Retinal pigment epithelial cell (primary cell): ENCODE measurements at places on chromosomes 6 and 20.

- no peak for DNase-seq
Measured at GRCh38 chr6:26415036-26415614, 13.1 kb downstream of the BTN3A1 start.

DNA sequence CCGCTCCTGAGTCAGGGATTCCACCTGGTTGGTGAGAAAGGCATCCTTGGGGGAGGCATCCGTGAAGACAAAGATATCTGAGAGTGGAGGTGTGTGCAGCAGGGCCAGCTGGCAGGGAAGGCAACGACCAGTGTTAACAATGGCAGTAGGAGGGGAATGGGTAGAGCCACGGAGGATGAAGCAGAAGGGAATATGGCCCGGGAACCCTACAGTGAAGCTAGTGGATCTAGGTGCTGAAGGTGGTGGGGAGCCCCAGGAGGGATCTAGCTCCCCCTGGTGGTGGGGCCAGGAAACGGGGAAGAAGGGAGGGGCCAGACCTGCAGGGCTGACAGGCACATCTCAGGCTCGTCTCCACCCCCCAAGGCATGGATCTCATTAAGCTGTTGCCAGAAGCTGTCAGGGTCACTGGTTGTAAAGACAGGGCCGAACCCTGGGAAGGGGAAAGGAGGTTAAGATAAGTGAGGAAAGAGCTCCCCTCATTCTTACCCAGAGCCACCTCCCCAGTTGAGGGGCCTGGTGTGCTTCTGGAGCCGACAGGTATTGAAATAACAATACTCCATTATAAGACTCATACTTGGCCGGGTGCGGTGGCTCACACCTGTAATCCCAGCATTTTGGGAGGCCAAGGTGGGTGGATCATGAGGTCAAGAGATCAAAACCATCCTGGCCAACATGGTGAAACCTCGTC is 7.3 kb downstream of the VWA7 start:
- no peak for DNase-seq

DNA sequence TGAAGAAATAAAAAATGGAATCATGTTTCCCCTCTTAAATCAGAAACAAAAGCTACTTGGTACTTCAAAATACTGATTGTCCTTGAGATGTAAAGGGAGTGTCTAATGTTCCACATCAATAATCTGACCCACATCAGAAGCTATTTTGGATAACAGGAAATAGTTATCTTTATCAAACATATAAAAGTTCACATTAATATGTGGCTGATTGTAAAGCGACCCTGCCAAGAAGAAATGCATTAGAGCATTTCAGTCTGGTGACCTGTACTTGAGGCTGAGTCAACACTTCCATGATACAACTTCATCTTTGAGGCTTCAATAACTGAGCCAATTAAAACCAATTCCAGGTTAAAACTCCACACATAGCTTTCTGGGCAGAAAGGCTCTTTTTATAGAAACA is 31.8 kb downstream of the SYNE1 start:
- DNase-seq = no peak

GRCh38 chr20:48813930-48814546 is 13.8 kb downstream of the PREX1 start:
- no peak for DNase-seq

GRCh38 chr6:125910527-125910926 is 46.0 kb upstream of the HINT3 start:
- DNase-seq = no peak

GRCh38 chr6:137240168-137240567 is 21.0 kb upstream of the IFNGR1 start:
- no peak for DNase-seq

DNA sequence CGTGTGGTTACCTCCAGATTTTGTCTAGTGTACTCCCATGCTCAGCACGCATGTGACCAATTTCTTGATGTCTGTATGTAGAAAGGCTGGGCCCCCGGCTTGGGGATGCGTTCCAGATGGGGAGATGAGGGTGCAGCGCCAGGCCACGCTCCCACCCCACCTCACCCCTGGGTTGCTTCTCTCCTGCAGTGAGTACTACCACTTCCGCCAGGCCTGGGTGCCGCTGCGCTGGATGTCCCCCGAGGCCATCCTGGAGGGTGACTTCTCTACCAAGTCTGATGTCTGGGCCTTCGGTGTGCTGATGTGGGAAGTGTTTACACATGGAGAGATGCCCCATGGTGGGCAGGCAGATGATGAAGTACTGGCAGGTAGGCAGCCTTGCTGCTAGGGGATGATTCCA is 11.5 kb upstream of the SRF start:
- DNase-seq = no peak

DNA sequence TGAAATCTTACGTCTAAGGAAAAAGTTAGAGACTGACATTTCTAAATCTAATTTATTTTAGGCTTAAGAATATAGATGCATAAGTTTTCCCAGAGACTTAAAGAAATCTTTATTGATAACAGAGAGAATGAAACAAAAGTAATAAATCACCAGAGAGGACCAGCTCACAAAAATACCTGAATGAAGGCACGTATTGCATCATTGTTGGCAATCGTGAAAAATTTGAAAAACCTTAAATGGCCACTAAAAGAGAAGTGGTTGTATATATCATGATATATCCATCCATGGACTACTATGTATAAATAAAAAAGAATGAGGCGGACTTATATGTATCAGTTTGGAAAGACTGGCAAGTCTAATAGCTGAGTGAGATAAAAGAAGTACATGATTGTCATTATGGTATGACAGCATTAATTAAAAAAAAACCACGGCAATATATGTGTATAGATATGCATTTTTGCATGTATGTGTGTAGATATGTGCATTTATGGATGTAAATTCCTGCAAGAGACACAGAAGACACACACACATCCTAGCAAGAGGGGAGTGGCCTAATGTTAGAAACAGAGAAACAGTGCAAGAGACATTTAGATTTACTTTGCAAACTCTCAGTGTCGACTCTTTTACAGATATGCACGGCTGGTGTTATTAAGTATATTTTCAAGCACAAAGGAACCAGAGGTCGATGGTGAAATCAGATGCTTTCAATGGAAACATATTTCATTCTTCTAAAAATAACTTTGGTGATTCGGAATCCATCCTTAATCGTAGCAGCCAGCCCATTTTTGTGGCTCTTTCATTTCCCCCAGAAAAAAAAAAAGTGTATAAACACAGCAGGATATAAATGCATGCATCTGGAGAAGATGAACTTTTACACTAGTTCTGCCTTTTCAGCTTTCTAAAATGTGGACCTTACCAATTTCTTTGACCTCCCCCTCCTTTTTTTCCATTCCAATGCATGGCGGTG is 156.1 kb upstream of the SALL4 start:
- no peak for DNase-seq

GRCh38 chr20:25989196-25989595 is 292.5 kb upstream of the ZNF337 start:
- DNase-seq = no peak

- no peak for DNase-seq
Measured at GRCh38 chr20:1001116-1001515, 995 bp downstream of the RSPO4 start.

DNA sequence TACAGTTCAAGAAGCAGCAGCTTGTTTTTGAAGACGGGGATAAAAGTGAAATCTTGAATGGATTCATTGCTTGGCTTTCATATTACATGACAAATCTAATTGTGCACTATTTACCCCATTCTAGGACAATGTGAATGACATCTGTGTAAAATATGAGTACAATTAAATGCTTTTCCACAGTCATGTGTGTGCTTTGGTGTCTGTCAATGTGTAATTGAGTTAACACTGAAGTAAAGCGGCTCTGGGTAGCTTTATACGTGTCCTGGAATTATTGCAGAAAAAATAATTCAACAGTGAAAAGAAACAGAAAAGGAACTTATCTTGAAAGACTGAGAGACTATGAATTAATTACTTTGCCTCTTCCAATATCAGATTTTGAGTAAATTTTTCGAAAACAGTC is 233.5 kb upstream of the HS3ST5 start:
- DNase-seq = no peak

- no peak for DNase-seq
Measured at GRCh38 chr6:12147557-12148316, 135.6 kb downstream of the HIVEP1 start.

GRCh38 chr6:143872201-143872600 is 7.9 kb downstream of the ZC2HC1B start:
- no peak for DNase-seq

- DNase-seq = no peak
Measured at GRCh38 chr20:884983-885952, 30.9 kb downstream of the ANGPT4 start.

DNA sequence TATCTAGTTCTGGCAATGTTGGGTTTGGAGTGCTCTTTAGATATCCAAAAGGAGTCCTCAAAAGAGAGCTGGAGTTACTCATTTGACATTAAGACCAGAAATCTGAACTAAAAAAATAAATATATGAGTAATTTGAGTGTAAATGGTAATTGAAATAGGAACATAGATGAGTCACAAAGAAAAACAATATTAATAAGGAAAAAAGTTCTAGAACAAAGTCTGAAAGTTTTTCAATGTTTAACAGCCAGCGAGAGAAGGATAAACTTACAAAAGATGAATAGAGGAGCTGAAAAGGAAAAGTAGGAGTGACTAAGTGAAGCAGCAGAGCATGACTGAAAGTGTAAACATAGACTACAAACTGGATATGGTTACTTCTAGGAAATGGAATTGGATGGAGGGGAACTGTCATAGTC is 46.8 kb downstream of the EPM2A start:
- DNase-seq = no peak

- no peak for DNase-seq
Measured at GRCh38 chr20:1528811-1529210, 28.7 kb downstream of the SIRPD start.

- no peak for DNase-seq
Measured at GRCh38 chr6:158028876-158029275, 47.2 kb downstream of the SYNJ2 start.

- DNase-seq = no peak
Measured at GRCh38 chr6:17728551-17729222, 22.0 kb upstream of the NUP153 start.

DNA sequence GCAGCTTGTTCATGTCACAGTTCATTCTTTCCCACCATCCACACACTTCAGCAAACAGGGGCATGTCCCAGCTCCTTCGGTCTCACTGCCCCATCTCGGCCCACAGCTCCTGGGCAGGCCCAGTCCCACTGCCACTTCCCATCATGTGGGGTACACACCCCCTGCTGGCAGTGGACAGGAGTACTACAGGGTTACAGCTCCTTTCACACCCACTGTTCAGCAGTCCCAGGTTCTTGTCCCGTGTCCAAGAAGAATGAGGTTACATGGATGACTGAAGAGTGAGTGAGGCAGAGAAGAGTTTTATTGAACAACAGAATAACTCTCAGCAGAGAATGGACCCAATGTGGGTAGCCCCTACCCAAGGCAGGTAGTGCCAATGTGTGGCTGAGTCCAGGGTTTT is 77.8 kb upstream of the SMLR1 start:
- no peak for DNase-seq

- DNase-seq = no peak
Measured at GRCh38 chr20:2101057-2101864, at the start of gene STK35. Gene STK35, plus strand, starts transcription at chr20:2101827. Its CDS starts 55 bp downstream, at chr20:2101882.

GRCh38 chr20:1463971-1464570 is 2.6 kb downstream of the NSFL1C start:
- no peak for DNase-seq

- DNase-seq = no peak
Measured at GRCh38 chr6:21091411-21091810, 502.1 kb upstream of the SOX4 start.

DNA sequence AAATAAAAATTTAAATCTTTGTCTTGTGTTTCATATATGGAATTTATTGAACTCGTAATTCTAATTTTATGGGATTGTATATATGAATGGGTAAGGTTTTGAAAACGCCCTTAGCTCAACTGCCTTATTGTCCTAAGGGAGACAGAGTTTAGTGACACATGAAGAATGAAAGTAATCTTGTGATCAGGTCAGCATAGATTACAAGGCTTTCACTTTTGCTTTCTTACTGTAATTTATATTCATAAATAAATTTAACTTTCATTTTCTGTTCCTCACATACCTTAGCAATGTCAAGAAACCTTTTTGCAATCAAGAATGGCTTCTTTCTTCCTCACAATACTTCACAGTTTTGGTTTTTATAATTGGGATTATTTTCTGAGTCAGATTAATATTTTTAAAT is 14.4 kb downstream of the KPNA5 start:
- DNase-seq = no peak

- no peak for DNase-seq
Measured at GRCh38 chr6:136641166-136641565, 90.9 kb upstream of the MAP7 start.

- DNase-seq = no peak
Measured at GRCh38 chr20:17967521-17968365, 851 bp downstream of the SNX5 start.

- no peak for DNase-seq
Measured at GRCh38 chr6:28757429-28758045, 166.2 kb downstream of the TRIM27 start.

GRCh38 chr20:34061695-34062094 is 50.3 kb downstream of the EIF2S2 start:
- no peak for DNase-seq

DNA sequence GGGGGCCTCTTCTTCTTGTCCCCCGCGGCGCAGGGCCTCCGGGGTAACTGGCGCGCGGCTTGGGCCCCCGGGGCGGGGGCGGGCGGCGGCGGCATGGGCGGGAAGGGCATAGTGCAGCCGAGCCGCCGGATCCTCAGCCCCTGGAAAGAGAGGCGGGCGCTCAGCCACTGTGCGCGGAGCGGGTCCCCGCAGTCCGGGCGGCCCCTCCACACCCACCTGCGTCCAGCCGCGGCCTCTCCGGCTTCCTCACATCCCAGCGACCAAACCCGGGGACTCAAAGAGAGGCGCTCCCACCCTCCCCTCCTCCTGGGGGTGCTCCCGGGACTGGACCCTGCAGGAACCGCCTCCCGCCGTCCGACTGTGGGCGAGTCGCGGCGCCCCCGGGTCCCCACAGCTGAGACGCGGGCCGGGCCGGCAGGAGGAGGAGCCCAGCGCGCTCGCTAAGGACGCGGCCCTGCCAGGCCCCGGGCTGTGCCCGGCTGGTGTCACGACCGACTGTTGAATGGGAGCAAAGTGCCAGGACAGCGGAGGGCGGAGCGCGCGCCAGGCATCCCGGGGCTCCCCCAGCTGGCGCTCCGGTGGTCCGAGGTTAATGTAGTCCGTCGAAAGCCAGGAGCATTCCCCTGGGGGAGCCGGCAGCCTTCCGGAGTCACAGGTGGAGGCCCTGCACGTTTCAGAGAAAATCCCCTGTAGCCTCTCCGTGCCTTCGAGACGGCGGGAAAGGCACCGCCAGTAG is at the start of gene PRR18:
Gene PRR18 (minus strand): TSS at position 360 of the 736 bp plus-strand sequence. CDS start 250 bp downstream, at position 110.
- DNase-seq = no peak

DNA sequence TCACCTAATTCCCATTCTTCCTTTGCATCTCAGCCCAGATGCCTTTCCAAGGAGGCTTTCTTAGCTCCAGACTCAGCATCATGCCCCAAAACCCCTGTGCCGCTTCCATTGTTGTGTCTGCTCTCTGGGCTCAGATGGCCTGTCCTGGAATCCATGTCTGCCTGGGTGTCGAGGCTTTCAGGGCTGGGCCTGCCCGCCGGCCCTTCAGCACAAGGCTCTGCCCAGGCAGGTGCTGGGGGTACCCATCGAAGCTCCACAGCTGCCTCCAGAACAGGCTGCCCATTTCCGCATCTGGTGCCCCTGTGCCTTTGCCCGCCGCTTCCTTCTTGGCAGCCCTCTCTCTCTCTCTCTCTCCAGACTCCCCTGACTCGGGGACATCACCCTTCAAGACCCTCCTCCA is 1.2 kb downstream of the CPXM1 start:
- DNase-seq = no peak

GRCh38 chr6:167948716-167949115 is 48.8 kb upstream of the KIF25 start:
- DNase-seq = no peak
